Upper lobe of left lung (tissue), 6 donors: ENCODE measurements at places on chromosomes 3 and 15.

- no peak for DNase-seq
These were observed 83.5 kb upstream of the PRR20G start for GRCh38 chr3:127371334-127371733.

DNA sequence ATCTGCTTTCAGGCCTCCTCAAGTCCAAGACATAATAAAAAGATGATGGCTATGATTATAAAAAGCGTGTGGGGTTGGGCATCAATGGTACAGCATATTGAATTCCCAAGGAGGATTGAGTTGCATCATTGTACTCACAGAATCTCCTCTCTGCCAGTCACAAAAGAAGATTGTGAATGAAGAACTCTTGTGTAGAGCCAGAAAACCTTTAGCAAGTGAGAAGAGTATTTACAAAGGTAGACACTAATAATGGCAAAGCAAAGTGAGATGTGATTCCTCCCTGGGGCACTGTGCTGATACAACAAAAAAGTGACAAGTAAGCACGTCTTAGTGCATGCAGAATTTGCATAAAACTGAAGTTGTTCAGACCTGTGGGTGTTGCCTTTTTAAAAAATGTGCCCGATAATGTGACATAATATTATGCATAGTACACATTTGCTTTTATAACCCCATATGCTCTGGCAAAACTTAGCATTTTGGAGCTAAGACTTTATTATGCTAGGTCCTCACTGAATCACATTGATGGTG is 291.2 kb upstream of the TBC1D5 start:
- DNase-seq: no peak

DNA sequence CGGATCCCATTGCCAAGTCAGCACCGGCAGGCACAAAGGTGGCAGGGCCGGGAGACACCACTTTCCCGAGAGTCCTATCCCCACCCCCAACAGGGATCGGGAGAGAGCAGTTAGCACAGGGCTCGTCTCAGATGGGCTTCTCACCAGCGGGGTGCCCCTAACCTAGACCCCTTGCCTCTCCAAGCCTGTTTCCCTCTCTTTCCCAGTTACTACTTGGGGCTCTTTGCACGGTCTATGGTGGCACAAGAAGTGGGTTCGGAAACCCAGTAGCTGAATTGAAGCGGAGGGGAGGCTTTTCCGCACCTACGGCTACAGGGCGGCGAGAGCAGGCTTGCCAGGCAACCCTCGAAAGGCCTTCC is 383 bp upstream of the EFCC1 start:
- DNase-seq: no peak

GRCh38 chr15:101255051-101255395 is 3.2 kb upstream of the CHSY1 start:
- no peak for DNase-seq

- DNase-seq: no peak
These were observed 144.2 kb upstream of the TNIK start for GRCh38 chr3:171604370-171604769.
